IgD-negative memory B cell (primary cell): ENCODE measurements at places on chromosomes 7 and 10. TPM values are rescaled to one million over a fixed set of nuclear protein-coding genes. Genes with fewer than 3 reads are reported as not detected.

The SPDYE2B gene
- not detected for polyA plus RNA-seq

The OR2A42 gene
- polyA plus RNA-seq, result not detected

The BTBD16 gene
- polyA plus RNA-seq, result not detected

The HMX2 gene
- polyA plus RNA-seq, result not detected

The NKX1-2 gene
- not detected for polyA plus RNA-seq

The PRKG1 gene
- polyA plus RNA-seq, result 0.36 TPM

The PRSS1 gene
- not detected for polyA plus RNA-seq

The HOXA3 gene
- polyA plus RNA-seq, result not detected

The LIPN gene
- 0.31 TPM for polyA plus RNA-seq

The SCD gene
- polyA plus RNA-seq, result 2.2 TPM

The TEX47 gene
- not detected for polyA plus RNA-seq

The ADAM22 gene
- 0.23 TPM for polyA plus RNA-seq

The ANXA8L1 gene
- not detected for polyA plus RNA-seq

The GATA3 gene
- polyA plus RNA-seq, result 2.0 TPM

The EPDR1 gene
- 0.63 TPM for polyA plus RNA-seq

The TMEM72 gene
- polyA plus RNA-seq, result not detected

The FANK1 gene
- not detected for polyA plus RNA-seq

The CYP3A4 gene
- polyA plus RNA-seq, result not detected

The PRKAR2B gene
- 1.1 TPM for polyA plus RNA-seq

The NAT16 gene
- polyA plus RNA-seq, result not detected

The KAZALD1 gene
- polyA plus RNA-seq, result not detected

The CPXM2 gene
- polyA plus RNA-seq, result not detected

The HECW1 gene
- polyA plus RNA-seq, result not detected

The CLEC5A gene
- not detected for polyA plus RNA-seq

The LRRC4 gene
- polyA plus RNA-seq, result not detected

The SPACDR gene
- 0.78 TPM for polyA plus RNA-seq

The SLC26A3 gene
- polyA plus RNA-seq, result not detected

The AKR1C8 gene
- not detected for polyA plus RNA-seq
